Dermis blood vessel endothelial cell (primary cell): ENCODE measurements at places on chromosomes 1 and 21.

- DNase-seq = no peak
Measured at GRCh38 chr1:53586765-53587164, 127.6 kb downstream of the DMRTB1 start.

DNA sequence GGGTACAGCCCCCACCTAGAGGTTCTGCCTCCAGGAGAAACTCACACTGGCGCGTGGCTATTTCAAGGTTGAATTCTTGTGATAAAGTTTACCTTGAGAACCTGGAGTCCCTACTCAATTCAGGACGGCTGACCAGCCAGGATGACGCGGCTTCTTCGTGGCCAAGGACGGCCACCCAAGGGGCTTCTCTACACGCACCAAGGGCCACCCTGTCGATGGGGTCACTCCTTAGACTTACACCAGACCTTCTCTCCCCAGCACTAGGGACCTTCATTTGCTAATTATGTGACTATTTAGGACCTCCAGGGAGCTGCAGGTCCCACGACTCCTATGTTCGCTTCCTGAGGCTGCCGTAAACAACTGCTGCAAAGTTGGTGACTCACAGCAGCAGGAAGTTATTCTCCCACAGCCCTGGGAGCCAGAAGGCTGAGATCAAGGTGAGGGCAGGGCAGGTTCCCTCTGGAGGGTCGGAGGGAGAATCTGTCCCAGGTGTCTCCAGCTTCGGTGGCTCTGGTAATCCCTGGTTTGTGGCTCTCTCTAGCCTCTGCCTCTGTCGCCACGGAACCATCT is 135.9 kb downstream of the NPHP4 start:
- DNase-seq = peak; percentile 65

DNA sequence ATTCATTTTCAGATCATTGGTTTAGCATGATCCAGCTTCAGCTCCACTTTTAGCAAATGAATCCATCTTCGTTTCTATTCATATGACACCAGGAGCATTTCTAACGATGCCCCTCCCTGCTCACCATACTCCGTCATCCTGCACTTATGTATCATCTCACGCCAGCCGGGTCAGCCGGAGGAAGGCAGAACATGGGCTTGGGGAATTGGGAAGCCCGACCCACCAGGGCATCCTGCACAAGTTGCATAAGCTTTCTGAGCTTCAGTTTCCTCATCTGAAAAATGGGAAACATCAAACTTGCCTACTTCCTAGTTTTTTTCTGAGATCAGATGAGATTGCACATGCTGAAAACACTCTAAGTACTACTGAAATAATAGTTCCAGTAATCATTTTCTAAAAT is 194.7 kb downstream of the AK5 start:
- DNase-seq = no peak

- DNase-seq = no peak
Measured at GRCh38 chr1:170377440-170377839, 154.5 kb upstream of the GORAB start.

DNA sequence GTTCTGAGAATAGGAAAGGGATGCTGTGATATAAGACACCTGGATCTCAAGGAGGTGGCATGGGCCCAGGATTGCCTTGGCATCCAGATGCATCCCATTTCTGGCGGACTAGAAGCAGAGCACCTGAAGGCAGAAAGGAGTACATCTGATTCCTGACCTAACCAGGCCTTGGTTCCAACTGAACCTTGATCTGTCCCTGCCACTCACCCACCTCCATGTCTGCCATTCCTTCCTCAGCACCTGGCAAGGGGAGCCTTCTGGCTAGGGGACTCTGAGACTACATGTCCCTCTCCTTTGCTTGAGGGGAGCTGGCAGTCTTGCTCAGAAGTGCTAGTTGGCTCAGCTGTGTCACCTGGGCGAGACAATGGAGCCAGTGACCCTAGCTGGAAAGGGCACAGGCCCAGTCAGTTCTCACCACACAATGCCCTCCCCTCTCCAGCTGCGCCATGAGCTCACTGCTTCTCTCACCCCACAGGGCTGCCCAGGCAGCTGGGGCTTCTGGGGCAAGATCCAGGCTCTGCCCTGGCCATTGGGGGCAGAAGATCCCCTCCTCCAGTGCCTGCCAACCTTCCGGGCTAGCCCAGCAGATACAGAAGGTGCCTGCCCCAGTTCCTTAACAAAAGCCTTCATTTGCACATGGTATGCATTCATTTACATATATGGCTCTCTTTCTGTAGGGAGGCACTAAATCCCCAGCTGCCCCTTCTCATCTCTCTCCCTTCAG is 2.9 kb downstream of the IGSF8 start:
- peak; percentile 20 for DNase-seq

DNA sequence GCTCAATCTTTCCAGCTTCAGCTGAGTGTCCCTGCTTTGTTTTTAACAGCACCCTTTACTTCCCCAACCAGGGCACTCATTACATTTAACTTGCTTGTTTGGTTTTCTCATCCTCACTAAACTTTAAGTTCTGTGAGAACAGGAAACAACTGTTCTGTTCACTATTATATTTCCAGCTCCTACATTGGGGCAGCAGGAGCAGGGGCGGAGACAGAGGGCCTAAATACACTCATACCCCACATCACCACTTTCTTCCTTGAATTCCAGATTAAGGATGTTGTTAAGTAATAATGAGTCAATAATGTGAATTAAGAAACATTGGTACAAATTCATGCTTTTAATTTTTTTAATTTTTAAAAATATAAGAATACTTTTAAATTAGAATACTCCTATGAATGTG is 6.0 kb downstream of the DRAM2 start:
- DNase-seq = no peak

DNA sequence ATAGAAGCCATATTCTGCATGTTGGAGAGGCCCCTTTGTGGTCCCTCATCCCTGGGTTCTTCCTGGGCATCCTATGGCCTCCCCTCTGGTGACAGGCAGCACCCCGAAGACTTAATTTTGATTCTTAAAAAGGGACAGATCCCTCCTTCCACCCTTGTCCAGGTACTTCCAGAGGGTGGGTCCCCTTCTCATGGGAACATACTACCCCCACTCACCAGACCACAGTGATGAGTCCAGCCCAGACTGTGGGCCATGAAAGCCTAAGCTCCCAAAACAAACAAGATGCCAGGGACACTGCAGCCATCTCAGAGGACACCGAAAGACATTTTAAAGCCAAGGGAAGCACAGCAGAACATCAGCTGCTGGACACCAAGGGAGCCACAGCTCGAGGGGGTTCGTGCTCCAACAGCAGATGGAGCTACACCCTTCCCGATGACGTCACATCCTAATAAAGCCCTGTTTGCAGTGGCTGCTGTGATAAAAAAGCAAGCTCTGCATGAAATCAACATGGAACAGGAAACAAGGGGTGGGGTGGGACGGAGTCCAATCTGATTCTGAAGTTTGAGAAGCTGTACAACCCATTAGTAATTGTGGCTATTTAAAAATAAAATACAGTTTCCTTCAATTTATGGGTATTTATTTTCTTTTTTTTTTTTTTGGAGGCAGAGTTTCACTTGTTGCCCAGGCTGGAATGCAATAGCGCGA is 32.4 kb downstream of the GNB1 start:
- peak; percentile 97 for DNase-seq

GRCh38 chr1:79568411-79568810 is 561.9 kb upstream of the ADGRL4 start:
- no peak for DNase-seq

DNA sequence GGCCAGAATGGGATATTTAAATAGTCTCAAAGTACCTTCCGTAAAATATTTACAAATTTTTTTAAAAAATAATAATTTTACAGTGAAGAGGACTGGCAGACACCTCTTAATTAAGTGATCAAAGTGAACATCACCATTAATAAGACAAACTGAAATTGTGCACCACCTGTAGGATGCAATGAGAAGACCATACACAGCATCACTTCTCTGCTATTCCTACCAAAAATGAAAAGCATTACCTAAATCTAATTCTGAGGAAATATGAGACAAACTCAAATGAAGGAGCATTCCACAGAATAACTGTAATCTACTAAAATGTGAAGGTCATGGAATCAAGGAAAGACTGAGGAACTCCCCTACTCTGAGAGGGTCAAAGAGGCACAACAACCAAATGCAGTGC is 68.2 kb upstream of the PRDX6 start:
- no peak for DNase-seq

DNA sequence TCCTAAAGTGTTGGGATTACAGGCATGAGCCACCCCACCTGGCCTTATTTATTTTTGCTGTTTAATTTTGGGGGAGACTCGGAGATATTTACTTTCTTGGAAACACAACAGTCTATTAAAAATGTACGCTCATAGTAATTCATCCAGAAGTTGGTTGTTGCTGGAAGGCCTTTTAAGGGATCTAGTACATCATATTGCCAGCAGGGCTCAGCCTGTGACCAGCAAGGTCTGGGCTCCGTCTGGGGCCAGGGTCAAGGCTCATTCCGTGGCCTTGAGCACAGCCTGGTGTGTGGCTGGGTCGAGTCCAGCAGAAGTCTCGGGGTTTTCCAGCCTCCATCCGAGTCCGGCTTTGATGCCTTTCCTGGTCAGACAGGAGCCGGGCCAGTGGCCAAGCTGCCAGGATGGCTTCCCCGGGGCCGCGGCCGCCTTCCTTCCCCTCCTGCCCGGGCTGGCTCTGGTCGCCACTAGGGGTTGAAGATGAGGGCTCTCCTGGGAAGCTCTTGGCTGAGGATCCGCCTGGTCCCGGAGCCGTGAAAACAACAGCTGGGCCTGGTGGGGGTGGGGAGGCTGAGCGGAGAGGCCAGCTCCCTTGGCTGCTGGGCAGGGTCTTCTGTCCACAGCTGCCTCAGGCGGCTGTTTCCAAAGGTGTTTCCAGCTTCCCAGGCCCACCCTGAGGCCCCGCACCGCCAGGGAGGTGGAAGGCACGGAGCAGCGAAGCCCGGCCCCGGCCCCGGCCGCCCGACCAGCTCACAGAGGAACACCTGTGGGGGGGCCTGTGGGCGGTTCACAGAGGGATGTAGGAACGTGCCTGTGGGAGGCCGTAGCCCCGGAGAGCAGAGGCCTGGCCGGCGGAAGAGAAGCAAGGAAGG is 5.1 kb upstream of the VWA1 start:
- peak; percentile 88 for DNase-seq

- no peak for DNase-seq
Measured at GRCh38 chr1:87100271-87100670, 185.8 kb downstream of the HS2ST1 start.

DNA sequence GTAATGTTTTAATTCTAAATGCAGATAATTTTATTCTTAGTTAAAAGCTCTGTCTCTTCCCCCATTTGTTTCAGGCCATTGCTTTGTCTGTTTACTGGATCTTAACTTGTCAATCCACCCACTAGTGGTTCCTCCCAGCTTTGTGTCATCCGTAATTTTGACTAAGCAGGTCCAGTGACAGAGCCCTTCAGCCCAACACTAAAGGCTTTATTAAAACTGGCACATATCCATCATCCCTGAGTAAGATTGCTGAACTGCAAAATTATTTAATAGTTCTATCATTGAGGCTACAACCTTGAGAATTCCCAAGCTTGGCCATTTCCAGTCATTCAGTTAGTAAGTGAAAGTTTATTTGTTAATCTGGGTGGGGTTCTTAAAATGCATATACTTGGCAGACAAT is 96.7 kb downstream of the NGF start:
- no peak for DNase-seq

- no peak for DNase-seq
Measured at GRCh38 chr1:47986761-47987200, 10.4 kb downstream of the TRABD2B start.

DNA sequence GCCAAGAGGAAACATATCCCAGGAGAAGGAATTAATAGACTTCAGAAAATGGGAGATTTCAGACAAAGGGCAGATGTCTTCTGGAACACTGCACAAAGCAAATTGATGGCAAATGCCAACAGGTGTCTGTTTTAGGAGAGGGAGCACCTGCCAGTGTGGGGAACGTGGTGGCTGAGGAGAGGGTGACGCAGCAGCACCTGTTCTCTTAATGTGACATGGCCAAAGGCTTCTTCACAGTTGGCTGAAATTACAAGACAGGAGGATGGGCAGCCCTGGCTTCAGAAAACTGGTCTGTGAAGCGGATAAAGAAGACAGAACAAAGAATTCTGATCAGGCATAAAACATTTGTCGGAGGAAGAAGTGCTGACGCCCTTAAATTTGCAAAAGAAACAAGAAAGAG is 178.7 kb upstream of the RUNX1 start:
- no peak for DNase-seq

- DNase-seq = no peak
Measured at GRCh38 chr1:161817176-161817730, 51.1 kb downstream of the ATF6 start.

DNA sequence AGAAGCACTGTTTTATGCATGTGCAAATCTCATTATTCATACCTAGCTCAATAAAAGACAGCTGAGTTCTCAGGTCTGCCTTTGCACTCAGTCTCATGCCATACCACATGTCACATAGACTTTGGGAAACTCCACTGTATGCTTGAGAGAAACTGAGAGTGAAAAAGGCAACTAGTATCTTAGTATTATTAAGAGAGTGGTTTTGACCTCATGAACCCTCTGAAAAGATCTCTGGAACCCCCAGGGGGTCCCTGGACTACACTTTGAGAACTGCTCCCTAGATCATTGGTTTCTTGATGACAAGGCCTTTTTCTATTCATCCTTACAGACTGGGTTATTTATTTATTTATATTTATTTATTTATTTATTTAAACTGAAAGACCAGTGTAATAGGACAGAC is 3.7 kb upstream of the RHEX start:
- DNase-seq = no peak

DNA sequence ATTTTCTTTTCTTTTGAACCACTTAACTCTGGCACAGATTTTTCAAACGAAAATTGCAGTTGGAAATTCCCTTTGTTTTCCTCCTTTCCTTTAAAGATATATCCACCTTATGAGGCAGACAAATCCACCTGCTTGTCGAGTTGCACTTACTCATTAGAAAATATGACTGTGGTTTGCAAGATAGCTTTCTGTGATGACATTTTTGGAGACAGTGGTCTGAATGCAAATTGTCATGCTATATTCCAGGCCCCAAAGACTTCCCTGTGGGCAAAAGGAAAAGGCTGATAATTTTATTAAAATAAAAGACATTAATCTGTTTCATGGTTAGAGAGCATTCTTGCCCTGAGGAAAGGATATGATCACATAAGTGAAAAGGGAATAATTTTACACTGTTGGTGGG is 120.6 kb downstream of the TNFSF18 start:
- DNase-seq = no peak

GRCh38 chr1:83970114-83970513 is 28.8 kb downstream of the TTLL7 start:
- DNase-seq = no peak

- peak; percentile 64 for DNase-seq
Measured at GRCh38 chr1:229714964-229715603, 89.0 kb downstream of the URB2 start.

DNA sequence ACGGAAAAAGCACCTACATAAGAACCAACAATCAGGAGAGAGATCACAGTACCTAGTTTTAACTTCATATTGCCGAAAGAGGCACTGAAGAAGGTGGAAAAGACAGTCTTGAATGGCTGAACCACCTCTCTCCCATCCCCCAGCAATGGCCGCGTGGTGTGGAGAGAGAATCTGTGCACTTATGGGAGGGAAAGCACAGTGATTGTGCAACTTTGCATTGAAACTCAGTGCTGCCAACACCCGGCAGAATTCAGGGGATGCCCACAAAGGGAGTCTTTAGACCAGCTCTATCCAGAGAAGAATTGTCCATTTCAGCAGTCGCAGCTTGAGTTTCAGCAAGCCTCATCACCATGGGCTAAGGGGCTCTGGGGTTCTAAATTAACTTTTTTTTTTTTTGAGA is 186.3 kb upstream of the USP25 start:
- DNase-seq = no peak
